CD4-positive, alpha-beta T cell treated with Interleukin-15 for 1 hour (primary cell): ENCODE measurements at places on chromosomes 13 and 19.

DNA sequence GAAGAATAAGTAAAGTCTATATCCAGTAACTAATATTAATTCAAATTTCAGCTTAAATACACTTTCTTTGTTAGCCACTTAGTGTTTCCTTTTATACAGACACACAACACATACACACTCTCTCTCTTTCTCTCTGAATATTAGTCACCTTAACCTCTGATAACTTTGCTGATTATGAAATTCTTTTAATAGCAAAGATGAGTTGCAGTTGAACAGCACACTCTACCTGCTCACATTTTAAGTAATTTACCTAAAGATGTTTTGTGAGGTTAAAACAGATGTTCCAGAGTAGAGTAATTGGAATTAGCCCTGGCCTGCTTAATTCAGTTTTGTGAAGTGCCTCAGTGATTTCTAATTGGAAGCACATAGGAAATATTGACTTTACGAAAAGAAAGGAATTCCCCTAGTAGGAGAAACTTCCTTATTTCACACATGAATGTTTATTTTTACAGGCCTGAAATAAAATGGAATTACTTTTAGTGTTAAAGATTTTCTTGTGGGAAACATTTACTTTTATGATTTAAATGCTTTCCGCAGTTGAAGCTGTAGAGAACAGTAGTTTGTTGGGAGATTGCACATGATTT lies 184.3 kb downstream of the MYO16 start:
- no peak for DNase-seq

DNA sequence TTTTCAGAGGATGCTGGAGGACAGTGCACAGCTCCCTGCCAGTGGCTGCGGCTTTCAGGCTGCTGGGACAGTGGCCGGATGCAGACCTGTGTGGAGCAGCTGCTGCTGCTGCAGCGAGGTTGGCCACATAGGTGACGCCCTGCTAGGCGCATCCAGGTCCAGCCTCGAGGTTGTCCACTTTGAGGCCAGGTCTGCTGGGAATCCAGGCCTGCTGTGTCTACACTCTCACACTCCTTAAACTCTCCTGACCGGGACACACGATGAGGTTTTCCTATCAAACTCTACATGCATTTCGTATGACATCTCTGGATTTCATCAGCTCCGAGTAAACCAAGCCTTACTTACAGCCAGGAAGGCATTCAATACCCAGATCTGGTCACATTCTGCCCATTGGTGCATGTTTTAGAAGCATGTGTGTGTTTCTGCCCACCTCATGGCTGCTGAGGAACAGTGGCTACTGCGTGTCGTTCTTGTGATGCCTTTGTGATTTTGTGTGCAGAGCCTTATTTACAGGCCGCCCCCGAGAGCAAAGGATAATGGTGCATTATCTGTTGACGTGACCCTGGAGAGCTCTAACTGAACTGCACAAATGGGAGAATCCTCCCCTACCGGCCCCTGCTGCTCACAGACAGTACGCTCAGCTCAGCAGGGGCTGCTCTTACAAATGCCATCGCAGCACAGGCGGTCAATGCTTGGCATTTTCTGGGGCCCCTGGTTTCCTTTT lies 12.3 kb upstream of the MCF2L start:
- no peak for DNase-seq

- DNase-seq = no peak
Observed at GRCh38 chr19:52028780-52029123, 573 bp upstream of the ZNF614 start.

DNA sequence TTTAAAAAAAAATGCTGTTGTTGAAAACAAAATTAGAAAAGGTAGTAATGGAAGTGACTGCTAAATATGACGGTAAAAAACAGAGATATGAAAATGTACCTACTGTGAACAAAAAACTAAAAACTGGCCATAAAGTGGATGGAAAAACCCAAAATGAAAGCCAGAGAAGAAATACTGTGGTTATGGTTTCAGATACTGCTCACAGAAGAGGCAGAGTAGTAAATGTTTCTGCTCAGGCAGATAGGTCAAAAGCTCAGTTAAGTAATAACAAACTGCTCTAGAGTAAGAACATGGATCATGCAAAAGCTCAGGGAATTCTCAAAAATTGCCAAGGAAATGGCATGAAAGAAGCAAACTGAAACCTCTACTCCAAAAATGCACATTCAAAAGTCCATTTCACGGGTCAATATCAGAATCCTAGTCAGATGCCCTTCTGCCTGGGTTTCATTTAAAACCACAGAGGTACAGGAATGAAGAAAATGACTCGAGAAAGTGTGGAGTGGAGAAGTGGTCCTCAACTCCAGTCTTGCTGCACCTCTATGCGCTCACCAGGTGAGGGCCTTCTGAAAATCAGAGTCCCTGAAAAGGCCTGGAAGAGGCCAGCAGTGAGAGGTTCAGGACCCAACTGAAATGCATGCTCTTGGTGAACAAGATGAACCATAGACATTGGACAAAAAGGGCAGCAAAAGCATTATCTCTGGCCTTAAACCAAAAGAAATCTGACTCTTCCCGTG lies 315.0 kb upstream of the SPRY2 start:
- DNase-seq = no peak

GRCh38 chr19:5641171-5641570 lies 18.3 kb downstream of the SAFB start:
- no peak for DNase-seq

- DNase-seq = no peak
Observed at GRCh38 chr13:75186379-75186778, 295.6 kb downstream of the TBC1D4 start.

- no peak for DNase-seq
Observed at GRCh38 chr19:13930402-13930801, 7.8 kb downstream of the PODNL1 start.

GRCh38 chr13:85040215-85040614 lies 759.0 kb downstream of the SLITRK6 start:
- no peak for DNase-seq

GRCh38 chr19:13717194-13717643 lies 47.1 kb upstream of the MRI1 start:
- DNase-seq = no peak

DNA sequence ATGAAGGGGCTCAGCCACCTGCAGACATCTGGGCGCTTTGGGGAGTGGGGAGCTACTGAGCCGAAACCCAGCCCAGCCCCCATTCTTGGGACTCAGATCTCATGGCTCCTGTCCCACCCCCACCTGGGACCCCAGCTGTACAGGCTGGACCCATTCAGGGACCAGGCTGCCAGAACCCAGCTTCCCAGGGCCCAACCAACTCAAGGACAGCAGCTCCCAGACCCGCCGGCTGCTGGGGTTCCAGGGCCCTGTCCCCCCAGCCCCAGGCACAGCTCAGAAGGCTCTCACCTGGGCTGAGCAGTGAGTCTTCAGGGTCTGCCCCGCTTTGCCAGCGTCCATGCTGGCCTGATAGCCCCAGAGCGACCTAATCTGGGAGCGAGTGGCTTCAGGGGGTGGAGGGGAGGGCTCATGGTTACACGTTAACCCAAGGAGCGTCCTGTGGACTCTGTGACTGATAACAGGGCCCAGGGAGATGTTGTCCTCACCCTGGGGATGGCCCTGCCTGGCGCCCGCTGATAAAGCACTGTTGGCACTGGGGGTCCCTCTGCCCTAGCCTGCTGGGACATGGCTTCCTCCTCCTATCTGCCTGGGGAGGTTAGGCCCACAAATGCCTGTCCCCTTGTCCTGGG lies at the start of gene TMEM86B:
TSS of gene TMEM86B (minus strand) at position 361 of the 629 bp plus-strand sequence. CDS start at position 339, 22 bp downstream.
- no peak for DNase-seq

- DNase-seq = no peak
Observed at GRCh38 chr13:108919036-108919907, 289.9 kb downstream of the MYO16 start.

GRCh38 chr13:79933389-79933788 lies 407.5 kb downstream of the SPRY2 start:
- DNase-seq = no peak

DNA sequence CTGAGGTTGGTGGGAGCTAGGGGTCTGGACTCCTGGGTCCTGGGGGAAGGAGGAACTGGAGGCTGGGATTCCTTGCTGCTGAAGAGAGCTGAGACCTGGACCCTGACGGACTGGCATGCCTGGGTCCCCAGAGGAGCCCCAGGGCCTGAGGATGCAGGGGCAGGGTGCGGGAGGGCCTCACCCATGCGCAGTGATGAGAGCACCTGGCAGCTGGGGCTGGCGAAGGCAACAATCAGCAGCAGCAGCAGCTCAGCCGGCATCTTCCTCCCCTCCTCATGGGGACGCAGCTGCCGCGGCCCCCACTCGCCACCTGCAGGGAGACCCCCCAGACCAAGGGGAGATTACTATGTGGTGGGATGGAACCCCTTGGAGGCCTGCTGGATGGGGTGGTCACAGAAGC lies 4.5 kb downstream of the GRIK5 start:
- DNase-seq = no peak

- DNase-seq = no peak
Observed at GRCh38 chr13:77751513-77752456, 54.3 kb downstream of the SLAIN1 start.

DNA sequence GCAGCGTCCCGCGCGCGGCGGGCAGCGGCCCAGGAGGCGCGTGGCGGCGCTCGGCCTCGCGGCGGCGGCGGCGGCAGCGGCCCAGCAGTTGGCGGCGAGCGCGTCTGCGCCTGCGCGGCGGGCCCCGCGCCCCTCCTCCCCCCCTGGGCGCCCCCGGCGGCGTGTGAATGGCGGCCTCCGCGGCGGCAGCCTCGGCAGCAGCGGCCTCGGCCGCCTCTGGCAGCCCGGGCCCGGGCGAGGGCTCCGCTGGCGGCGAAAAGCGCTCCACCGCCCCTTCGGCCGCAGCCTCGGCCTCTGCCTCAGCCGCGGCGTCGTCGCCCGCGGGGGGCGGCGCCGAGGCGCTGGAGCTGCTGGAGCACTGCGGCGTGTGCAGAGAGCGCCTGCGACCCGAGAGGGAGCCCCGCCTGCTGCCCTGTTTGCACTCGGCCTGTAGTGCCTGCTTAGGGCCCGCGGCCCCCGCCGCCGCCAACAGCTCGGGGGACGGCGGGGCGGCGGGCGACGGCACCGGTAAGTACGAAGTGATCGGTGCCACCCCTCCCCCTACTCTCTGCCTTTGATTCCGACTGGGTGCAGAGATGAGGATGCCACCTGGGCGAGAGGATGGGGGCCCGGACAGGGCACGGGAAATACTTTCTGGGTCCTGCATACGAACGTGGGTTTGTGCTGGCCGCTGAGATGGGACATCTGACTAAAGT lies 874 bp downstream of the TRIM28 start:
- DNase-seq = no peak

GRCh38 chr19:48351341-48351752 lies 12.4 kb downstream of the TMEM143 start:
- peak; percentile 71 for DNase-seq

DNA sequence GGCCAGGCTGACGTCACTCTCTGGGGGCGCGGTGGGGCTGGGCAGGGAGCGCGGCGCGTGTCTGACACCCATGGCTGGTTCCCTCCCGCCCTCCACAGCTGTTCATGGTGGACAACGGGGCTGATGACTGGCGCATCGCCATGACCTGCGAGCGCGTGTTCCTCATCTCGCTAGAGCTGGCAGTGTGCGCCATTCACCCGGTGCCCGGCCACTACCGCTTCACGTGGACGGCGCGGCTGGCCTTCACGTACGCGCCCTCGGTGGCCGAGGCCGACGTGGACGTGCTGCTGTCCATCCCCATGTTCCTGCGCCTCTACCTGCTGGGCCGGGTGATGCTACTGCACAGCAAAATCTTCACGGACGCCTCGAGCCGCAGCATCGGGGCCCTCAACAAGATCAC lies 14.7 kb downstream of the KCNN1 start:
- DNase-seq = no peak

- DNase-seq = no peak
Observed at GRCh38 chr13:32447894-32448623, 20.1 kb upstream of the N4BP2L1 start.

DNA sequence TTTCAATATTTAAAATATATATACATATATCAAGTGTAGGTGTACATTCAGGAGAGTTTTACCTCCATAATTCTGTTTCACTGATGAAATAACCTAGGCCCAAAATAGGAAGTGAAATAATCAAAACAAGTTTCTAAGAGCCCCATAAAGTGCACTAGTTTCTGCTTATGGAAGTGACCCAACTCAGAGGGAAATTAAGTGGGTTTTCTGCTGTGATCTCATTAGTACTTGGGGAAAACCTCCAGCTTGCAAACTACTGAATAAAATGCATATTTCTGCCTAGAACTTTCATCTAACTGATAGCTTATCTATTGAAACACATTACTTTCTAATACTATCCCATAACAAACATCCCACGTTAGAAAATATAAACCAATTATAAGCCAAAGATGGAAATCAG lies 45.4 kb upstream of the MIR17HG start:
- no peak for DNase-seq

- no peak for DNase-seq
Observed at GRCh38 chr13:95492044-95492801, 60.3 kb upstream of the CLDN10 start.

DNA sequence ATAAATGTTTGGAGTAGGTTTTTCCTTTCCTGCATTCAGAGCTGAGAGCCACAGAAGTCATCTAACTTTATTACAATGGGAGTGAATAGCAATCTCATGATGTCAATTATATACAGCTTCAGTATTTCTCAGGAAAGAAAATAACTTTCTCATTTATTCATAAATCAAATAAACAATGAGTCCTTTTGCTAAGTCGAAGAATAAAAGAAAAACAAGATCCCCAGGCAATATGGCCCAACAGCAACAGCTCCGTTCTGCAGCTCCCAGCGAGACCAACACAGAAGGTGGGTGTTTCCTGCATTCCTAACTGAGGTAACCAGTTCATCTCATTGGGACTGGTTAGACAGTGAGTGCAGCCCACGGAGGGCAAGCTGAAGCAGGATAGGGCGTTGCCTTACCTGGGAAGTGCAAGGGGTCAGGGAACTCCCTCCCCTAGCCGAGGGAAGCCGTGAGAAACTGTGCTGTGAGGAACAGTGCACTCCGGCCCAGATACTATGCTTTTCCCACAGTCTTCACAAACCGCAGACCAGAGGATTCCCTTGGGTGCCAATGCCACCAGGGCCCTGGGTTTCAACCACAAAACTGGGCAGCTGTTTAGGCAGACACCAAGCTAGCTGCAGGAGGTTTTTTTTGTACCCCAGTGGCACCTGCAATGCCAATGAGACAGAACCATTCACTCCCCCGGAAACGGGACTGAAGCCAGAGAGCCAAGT lies 128.2 kb downstream of the SLITRK1 start:
- DNase-seq = no peak

DNA sequence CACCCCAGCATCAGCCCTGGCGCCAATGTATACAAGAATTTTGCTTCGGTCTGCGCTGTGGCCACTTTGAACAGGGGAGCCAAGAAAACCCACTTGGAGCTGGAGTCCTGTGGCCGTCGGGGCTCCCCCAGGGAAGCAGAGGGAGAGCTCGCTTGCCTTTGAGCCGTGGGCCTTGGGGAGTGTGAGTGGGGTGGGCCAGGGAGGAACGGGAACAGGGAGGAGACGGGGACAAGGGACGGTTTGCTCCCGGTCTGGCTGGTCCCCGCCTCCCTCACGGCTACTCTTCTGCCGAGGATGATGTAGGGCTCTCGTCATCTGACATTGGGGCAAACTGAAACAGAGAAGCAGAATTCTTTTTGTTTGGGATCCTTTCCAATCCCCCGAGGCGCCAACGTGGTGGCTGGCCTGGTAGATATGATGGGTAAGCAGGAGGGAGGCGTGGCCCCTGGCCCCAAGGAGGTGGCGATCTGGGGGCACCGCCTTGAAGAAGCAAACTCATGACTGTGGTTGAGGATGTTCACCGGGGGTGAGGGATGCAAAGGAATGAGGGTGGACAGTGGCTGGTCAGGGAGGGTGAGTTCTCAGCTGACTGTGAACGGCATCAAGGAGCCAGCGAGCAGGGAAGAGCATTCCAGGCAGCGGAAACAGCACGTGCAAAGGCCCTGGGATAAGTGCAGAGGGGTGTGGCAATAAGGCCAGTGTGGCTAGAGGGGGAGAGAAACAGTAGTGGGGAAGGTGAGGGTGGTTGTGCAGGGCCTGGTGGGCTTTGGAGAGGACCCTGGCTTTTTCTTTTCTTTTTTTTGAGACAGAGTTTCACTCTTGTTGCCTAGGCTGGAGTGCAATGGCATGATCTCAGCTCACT lies 10.9 kb upstream of the SPC24 start:
- DNase-seq = no peak
